ENCODE measurements at places on chromosomes 12 and 14.
A peak's percentile ranks its signal among the peaks of the same experiment; 100 is the strongest.

GRCh38 chr14:62604524-62604923 is 440.7 kb downstream of the KCNH5 start:
- no peak for DNase-seq

DNA sequence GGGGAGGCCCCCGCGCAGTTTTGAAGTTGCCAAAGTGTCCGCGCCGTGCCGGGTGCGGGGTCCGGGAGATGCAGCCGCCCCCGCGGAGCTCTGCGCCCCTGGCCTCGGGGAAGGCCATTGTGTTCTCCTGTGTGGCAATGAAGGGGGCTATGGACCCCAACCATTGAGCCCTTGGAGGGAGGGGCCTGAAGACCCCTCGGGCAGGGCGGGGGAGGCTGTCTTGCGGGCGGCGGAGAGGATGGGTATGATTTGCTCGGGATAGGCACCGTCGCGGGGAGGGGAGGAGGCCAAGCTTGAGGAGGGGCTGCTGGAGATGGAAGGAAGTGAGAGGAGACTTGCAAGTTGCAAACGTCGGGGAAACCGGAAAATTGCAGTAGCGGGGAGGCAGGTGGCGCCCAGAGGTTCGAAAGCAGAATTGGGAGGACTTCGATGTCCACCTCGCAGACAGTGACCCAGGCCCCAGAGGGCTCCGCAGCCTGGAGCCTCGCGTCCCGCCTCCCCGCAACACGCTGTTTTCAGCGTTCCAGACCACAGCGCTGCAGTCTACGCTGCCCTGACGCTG is 25.4 kb downstream of the BCL11B start:
- DNase-seq, result peak; percentile 59

DNA sequence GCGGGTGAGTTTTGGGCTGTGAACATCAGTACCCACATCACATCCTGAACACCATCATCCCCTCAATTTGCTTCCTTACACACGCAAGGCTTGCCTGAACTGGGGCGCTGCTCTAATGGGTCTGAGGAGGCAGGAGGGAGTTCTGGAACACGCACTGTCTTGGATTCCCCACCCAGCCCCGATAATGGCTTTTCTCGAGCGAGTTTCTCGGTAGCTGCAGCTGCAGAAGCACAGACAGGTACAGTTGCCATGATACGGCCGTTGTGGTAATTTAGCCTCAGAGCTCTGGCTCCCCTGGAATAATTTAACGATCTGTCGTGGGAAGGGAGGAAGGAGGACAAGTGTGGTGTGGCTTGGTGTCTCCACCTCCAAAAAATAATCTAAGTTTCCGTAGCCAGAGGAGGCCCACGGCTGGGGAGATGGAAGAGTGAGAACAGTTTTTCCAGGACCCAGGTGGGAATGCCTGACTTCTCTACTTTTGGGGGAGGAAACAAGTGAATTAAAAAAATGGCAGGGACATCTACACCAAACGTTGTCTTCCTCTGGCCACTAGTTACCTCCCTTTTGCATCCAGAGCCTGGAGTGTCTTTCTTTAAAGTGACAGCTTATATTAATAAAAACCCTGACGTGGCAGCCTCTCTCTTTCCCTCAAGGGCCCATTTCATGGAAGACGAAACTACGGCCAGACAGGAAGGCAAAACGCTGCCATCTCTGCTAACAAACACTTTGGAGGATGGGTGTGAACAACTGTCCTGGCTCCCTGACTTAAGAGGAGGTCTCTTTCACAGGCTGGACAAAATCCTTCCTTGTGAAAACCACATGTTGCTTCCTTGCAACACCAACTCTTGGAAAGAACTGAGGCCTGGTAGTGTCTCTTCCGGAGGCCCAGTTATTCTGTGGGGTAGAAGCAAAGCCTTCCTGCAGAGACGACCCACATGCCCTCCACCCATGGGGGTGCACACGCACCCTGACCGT is 84.8 kb downstream of the RBM19 start:
- DNase-seq, result no peak

DNA sequence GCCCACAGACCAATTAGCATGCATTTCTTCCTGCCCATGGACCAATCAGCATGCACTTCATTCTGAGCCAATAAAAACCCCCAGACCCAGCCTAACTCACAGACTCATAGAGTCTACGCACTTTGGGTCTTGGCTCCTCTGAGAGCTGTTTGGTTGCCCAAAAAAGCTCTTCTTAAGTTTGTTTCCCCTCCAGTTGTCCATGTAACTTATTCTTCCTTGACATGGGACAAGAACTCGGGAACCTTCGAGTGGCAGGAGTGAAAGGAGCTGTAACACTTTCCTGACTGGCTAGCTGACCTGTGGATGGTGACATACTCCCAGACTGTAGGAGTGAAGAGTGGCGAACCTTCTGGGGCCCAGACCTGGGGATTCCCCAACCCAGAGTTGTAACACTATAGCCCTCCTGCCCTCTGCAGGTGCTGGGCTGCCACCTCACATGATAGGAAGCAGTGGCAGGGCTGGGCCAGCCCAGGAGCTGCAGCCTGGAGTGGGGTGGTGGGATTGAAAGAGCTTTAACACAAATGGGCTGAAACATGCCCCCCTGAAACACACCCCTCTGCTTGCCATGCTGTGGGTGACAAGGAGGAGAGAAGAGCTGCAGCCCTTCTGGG is 4.4 kb upstream of the BTBD7 start:
- no peak for DNase-seq

GRCh38 chr14:102209224-102209966 is 69.7 kb downstream of the WDR20 start:
- no peak for DNase-seq

GRCh38 chr12:30067146-30067545 is 283.4 kb upstream of the TMTC1 start:
- DNase-seq, result no peak

GRCh38 chr14:26209699-26210098 is 388.1 kb downstream of the NOVA1 start:
- no peak for DNase-seq

DNA sequence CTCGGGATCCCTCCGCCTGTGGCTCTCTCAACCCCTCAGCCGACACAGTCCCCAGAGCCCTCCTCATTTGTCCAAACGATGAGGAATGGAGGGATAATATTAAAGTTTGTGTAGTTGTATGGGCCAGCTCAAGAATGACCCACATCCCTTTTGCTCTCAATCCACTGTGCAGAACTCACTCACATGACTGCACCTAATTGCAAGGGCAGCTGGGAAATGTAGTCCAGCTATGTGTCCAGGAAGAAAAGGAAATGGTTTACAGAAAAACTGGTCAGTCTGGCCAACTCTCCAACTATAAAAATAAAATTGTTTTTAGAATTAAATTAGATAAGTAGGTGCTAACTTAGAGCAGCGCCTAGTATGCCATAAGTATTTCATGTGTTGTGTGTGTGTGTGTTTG is 66.6 kb downstream of the GALNT8 start:
- no peak for DNase-seq

- DNase-seq, result no peak
These were observed 18.3 kb upstream of the JDP2 start for GRCh38 chr14:75409316-75410205.

DNA sequence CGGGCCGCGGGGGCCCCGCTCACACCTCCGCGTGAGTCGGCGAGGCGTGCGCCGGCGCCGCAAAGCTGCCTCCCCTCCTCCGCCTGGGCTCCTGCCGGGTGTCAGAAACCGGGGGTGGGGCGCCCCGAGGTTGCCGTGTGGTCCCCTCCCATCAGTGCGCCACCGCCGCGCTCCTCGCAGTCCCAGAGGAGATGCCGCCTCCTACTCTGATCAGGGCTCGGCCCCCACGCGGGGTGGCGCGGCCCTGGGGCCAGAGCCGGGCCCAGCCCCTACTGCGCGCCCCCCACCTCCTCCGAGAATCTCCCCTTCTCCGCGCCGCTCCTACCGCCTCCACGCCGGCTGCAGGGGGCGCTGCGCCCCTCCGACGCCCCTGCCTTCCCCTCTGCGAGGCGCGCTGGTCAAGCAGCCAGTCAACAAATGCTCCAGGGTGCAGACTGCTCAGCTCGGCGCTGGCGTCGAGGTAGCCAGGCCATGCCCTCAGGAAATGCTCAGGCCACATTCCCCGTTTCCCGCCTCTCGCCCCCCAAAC is 467 bp upstream of the JAG2 start:
- DNase-seq, result peak; percentile 85

DNA sequence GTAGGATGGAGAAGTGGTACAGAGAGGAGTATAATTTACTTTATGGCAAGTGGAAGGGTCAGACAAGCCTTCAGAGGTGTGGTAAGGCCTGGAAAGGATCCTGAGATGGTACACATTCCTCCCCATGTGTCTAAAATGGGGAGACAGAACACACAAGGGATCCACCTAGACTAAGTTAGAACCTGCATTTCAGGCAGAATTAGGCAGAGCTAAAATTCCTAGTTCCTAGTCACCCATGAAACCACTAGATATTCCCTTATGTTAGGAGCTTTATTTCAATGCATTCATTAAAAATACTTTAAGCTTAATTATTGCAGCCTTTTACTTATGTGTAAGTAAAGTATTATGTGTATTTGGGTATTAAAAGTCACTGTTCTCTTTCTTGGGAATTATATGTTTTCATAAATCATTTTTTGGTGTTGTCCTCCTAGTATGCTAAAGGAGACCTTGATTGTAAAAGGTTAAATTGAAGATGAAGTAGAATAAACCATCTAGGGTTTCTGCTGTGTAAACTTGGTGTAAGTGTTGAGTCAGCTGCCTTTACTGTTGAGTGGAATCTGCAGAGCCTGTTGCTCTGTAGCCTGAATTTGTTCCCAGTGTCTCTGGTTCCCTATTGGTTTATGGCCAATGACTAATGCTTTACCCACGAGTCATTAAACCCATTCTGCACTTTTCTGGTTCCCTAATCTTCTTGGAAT is 423.2 kb downstream of the ATP23 start:
- DNase-seq, result peak; percentile 52

DNA sequence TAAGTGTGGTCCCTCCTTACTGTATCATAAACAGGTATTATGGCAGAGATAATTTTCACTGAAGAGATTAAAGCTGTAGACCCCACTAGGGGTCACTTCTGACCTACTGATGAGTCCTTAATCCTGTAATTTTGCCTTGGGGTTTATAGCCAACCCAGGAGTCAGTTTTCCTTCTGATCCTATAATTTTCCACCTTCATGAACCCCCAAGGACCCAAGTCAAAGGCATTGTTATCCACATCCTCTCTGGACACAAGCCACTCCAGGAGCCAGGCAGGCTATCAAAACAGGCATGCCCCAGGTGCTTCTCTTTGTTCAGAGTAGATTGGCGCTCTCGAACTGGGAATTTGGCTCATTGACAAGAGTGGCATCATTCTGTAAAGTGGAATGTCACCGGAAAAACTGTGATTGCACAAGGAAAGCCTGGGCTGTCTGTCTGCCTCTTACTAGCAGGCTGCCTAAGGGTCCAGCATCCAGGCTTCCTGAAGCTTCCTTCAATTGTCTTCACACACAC is 1523.2 kb upstream of the FLRT2 start:
- peak; percentile 19 for DNase-seq

- DNase-seq, result no peak
These were observed 50.3 kb downstream of the DAO start for GRCh38 chr12:108930155-108930554.

DNA sequence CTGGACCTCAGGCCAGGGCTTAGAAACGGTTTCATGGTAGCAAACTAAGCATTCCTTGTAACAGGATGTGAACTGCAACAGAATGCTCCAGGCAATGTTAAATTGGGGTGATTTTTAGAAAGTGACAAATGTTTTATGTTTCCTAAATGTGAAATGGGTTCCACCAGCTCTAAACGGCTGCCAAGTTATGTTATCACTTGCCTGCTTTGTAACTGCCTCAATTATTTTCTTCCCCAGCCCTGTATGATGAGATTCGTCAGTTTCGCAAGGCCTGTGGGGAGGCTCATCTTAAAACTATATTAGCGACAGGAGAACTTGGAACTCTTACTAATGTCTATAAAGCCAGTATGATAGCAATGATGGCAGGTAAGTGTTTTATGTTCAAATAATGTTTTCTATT is 70.9 kb downstream of the DERA start:
- DNase-seq, result no peak

Data from iPS-NIHi11 (cell line).